ENCODE measurements at places on chromosomes 7 and 10.

- no peaks in the 10 kb centered on the region for H3K36me3 ChIP-seq
- H3K4me1 ChIP-seq, result no peaks in the 10 kb centered on the region
- H3K27ac ChIP-seq, result no peak overlapping the region
Observed at GRCh38 chr10:71486484-71487114, 89.9 kb downstream of the CDH23 start.

DNA sequence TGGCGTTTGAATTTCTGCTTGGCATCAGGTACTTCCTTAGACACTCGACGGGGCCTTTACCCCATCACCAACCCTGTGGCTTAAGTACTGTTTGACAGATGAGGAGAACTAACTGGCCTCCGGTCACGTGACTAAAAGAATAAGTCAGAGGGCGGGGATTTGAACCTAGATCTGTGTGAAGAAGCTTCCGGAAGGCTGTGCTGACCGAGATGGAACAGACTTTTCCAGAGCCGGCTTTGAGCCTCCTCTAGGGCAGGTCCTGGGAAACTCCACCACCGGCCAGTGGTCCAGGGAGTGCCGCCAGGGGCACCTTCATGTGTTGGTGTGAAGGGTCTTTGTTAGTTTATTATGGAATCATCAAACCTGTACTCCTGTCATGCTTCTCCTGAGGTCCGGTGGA is 26.9 kb downstream of the CAMK1D start:
- no peaks in the 10 kb centered on the region for H3K4me1 ChIP-seq
- no peak overlapping the region for H3K27ac ChIP-seq
- no peaks in the 10 kb centered on the region for H3K36me3 ChIP-seq
- H3K4me3 ChIP-seq, result no peak overlapping the region
- no peak for DNase-seq
- H3K27me3 ChIP-seq, result no peaks in the 10 kb centered on the region

GRCh38 chr10:31698181-31698830 is 230.3 kb downstream of the ARHGAP12 start:
- peaks cover 7% of the 10 kb centered on the region for H3K4me1 ChIP-seq
- H3K27me3 ChIP-seq, result no peaks in the 10 kb centered on the region
- H3K36me3 ChIP-seq, result no peaks in the 10 kb centered on the region
- peak overlapping the region; percentile 16 for H3K4me3 ChIP-seq
- DNase-seq, result no peak

- no peaks in the 10 kb centered on the region for H3K4me1 ChIP-seq
- no peaks in the 10 kb centered on the region for H3K27me3 ChIP-seq
- no peaks in the 10 kb centered on the region for H3K36me3 ChIP-seq
- no peak overlapping the region for H3K27ac ChIP-seq
- H3K4me3 ChIP-seq, result no peak overlapping the region
Observed at GRCh38 chr10:61285749-61286148, 167.4 kb downstream of the TMEM26 start.

- DNase-seq, result no peak
- H3K27ac ChIP-seq, result no peak overlapping the region
- H3K27me3 ChIP-seq, result no peaks in the 10 kb centered on the region
- no peaks in the 10 kb centered on the region for H3K4me1 ChIP-seq
- no peak overlapping the region for H3K4me3 ChIP-seq
Observed at GRCh38 chr7:36487756-36488336, 98.2 kb downstream of the ANLN start.

DNA sequence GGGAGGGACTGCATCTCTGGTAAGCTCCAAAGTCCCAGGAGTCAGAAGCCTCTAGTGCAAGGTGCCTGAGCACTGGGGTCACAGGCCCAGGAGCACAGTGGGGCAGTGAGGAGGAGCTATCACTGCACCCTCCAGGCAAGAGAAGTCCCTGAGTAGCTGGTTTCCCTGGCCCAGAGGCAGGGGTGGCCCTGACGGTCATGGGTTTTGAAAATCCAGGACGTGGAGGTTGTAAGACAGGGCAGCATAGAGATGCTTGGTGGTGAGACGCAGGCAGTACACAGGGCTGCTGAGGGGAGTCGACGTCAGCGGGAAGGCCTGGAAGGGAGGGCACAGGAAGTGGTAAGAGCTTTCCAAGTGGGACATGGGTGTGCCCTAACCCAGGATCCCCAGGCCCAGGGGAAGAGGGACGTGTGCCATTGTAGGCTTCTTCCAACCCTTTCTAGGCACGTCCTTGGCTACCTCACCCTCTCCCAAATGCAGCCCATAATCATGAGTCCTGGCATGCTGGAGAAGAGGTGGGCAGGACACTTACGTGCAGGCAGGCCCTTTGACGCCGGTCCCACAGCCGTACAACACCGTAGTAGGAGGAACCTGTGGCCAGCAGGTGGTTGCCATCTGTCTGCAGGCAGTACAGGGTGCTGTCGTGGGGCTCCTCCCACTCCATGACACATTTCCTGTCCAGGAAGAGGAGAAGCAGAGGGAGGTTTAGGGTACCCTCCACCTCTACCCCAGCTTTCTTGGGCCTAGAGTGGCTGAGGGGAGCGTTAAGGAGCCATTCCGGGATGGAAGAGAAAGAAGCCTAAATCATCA is 23.2 kb downstream of the DPCD start:
- H3K36me3 ChIP-seq, result no peaks in the 10 kb centered on the region
- no peaks in the 10 kb centered on the region for H3K4me1 ChIP-seq
- H3K27ac ChIP-seq, result no peak overlapping the region
- no peaks in the 10 kb centered on the region for H3K27me3 ChIP-seq
- no peak for DNase-seq

Data from breast epithelium (tissue), 4 donors.